ENCODE measurements at places on chromosomes 12 and 14. TPM values are rescaled to one million over a fixed set of nuclear protein-coding genes. Genes with fewer than 3 reads are reported as not detected.

The CMTM5 gene
- not detected for total RNA-seq

The SLC6A15 gene
- total RNA-seq: not detected

The RNASE2 gene
- not detected for total RNA-seq

The TRPV4 gene
- not detected for total RNA-seq

The SLC5A8 gene
- total RNA-seq: not detected

All from activated CD8-positive, alpha-beta memory T cell treated with anti-CD3 and anti-CD28 coated beads for 36 hours (primary cell).